ENCODE measurements at places on chromosomes 7 and 10. TPM values are rescaled to one million over a fixed set of nuclear protein-coding genes. Genes with fewer than 3 reads are reported as not detected.

DNA sequence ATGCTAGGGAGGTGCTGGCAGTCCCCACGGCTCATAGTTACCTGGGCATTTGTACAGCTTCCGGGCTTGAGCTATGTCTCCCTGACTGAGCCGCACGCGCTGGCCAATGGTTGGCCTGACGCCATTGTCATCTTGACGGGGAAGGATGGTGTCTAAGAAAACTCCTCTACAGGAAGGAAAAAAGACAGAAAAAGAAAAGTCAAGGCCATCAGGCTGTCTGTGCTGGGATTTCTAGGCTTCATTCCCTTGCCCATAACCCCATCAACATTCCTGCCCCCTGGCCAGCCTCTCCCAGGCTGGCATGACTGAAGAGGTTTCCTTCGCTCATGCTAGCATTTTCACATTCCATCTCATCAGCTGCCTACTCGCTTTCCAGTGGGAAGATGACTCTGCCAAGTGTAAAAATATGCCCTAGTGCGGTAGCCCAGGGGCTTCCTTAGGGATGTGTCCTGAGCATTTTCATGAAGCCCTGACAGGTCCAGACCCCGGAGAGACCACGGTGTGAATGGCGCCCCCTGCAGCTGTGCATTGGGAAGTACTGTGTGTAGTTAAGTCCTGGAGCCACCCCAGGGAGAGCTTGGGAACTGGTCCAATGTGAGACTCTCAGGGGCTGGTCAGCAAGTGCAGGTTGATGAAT lies 54.5 kb upstream of the OPALIN start:
- DNase-seq, result no peak

DNA sequence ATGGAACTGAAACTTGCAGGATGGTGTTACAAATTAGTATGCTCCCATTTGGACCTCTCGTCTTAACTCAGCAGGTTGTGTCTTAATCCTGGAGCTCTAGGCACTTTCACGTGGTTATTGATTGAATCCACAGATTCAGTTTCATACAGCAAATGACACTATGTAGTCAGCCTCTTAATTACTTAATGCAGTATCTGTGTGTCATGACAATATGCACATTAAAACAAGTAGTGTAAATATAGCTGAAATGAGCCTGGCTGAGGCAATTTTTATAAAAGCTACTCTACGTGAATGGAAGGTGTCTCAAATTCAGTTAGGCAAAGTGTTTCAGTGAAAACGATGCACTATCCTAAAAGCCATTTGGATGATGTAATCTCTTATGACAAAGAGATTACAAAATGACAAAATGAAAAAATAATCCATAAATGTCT lies 86.8 kb downstream of the CD36 start:
- DNase-seq, result no peak

DNA sequence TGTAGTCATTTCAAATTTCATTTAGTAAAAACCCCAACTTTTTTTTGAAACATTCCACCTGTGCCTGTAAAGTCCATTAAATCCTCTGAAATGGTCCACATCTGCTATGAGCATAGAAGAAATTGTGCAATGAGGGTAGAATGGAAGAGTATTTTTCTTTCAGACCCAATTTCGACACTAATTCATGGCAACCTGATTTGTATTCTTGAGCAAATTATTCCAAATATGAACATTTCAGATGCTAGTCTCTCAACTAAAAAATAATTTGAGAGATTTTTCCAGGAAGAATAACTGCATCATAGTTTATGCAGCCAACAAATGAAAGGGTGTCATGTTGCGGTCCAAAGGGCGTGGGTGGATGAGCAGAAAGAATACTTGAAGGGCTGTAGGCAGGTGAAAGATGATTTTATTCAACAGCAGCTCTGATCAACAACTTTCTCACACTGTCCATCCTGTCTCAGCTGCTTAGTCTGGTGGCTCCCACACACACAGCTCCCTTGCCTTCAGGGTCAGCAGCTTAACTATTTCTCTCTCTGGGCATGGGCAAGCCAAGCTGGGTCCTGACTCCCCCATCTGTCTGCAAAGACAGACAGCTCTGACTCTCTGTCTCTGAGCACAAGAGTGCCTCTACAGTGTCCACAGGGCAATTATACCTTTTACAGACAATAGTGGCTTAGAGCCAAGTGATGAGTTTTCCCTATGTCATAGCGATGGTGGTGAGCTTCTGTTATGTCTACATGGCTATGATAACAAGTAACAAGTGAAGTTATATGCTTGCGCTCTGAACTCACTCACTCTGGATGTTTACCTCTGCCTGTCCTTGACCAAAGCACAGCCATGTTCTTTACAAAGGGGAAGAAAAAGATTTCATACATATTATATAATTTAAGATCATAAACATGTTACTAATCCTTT lies 11.5 kb downstream of the STEAP2 start:
- DNase-seq, result no peak

DNA sequence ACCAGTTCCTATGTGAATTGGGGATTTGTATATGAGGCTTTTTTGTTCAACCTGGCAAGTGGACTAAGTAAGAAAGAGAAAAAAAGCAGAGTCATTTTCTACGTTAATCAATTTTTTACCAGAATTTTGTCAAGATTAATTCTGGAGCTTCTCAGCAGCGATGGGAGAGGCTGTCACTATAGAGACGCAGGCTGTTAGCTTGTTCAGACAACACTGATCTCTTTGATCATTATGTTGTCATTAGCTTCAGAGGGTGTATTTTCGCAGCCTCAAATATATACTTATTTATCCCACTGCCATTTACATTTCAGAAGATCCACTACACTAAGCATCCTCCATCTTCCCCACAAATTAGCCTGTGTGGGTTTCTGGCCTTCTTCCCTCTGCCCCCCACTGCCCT lies 196.7 kb upstream of the PFKP start:
- DNase-seq, result no peak

GRCh38 chr7:150323682-150324372 lies 482 bp upstream of the ACTR3C start:
- DNase-seq, result no peak

GRCh38 chr10:58400609-58401008 lies 15.4 kb downstream of the TFAM start:
- DNase-seq, result no peak

DNA sequence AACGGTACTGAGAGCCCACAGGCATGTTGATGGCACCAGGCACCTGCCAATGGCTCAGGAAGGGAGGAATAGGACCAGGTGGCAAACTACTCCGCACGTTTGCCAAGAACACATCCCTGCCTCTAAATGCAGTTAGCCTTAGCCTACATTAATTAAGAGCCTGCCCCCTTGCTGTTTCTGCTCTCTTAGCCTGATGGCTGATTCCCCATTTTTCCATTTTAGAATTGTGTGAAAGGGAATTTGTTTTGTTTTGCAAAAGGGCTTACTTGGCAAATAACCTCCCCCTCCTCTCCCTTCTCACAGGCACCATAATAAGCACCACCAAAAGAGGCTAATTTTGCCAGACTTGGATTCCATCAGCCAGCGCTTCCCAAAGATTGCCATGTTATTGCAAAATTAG lies 1203.2 kb downstream of the SORCS3 start:
- no peak for DNase-seq

GRCh38 chr10:63977329-63977923 lies 456.2 kb downstream of the REEP3 start:
- peak; percentile 68 for DNase-seq

- no peak for DNase-seq
These were observed 3.7 kb upstream of the IFIT1B start for GRCh38 chr10:89373916-89374711.

- no peak for DNase-seq
These were observed 1086.8 kb downstream of the KCNMA1 start for GRCh38 chr10:76550806-76551205.

- DNase-seq, result no peak
These were observed 100.3 kb downstream of the CTBP2 start for GRCh38 chr10:125060026-125060425.

GRCh38 chr10:124674768-124675222 lies 69.4 kb downstream of the FAM53B start:
- DNase-seq, result no peak

GRCh38 chr10:97715259-97715874 lies 1.8 kb downstream of the MARVELD1 start:
- DNase-seq, result no peak

GRCh38 chr7:108030516-108030915 lies 27.6 kb upstream of the LAMB1 start:
- no peak for DNase-seq

DNA sequence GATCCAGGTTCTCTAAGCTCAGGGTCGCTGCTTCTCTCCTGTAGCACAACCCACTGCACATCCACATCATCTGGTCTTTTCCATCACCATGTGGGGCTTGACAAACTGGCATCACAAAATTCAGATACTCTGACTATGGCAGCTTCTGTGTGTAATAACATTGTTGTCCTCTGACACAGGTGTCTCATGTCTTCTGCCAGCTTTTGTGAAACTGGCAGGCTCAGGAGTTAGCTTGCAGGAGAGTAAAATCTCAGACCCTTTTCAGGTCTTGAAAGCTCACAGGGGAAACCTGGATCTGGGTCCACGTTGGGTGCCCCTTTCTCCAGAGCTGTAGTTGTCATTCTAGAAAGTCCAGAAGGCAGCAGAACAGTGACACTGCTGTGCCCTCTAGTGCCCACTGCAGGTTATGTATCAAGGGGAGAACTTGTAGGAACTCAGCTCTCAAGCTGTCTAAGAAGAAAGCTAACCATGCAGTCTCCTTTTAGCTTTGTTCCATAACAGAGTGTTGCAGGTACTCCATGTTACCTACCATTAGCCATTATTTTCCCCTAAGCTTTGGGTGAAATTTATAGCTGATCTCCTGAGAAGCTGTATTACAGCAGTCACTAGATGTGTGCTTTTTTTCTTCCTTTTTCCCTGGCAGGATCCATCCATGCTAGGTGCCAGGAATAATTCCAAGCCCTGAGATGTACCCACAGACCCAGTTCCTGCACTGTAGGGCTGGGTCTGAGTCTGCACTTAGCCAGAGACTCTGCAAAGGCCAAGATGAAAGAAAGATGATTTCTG lies 102.7 kb downstream of the ZNF248 start:
- no peak for DNase-seq

DNA sequence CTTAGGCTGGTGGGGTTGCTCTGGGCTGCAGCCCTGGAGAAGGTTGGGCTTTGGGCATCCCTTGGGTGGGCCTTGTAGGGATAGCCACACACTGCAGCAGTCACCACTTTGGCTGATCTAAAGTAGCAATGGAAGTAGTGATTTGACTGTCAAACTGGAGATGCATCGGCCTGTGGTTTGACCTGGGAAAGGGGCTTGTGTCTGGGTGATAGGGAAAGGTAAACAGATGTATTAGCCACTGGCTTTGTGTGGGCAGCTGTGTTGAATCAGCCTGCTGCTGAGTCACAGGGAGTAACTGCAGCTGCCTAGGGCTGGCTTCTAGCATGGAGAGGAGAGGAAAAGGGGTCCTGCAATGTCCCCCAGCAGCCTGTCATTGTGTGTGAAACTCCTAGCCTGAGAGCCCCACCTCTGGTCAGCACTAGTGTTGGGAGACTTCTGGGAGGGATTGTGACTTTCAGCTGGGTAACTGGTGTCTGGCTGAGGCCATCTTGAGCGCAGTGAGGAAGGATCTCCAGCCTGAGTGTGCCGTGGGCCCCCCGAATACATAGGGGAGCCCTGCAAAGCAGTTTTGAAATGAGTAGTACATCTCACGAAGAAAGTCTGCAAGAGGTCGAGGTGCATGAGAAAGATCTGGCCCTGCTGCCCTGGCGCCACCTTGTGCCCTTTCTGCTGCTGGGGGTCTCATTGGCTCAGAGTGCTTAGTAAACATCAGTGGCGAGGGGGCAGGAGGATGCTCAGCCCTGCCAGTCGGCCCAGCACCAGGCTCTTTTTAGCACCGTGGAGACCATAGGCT lies 117.3 kb downstream of the FANK1 start:
- no peak for DNase-seq

- DNase-seq, result no peak
These were observed 403.1 kb upstream of the C7orf33 start for GRCh38 chr7:148187471-148187870.

The INMT gene
- not detected for total RNA-seq

The CYP2C9 gene
- not detected for total RNA-seq

The AOC1 gene
- total RNA-seq, result not detected

The STAG3 gene
- 23.7 TPM for total RNA-seq

The THSD7A gene
- not detected for total RNA-seq

The NYAP1 gene
- total RNA-seq, result 0.49 TPM

All from activated CD4-positive, alpha-beta T cell treated with anti-CD3 and anti-CD28 coated beads, Interleukin-2, amount 10 ng/mL, durations not matched to agents 24 days and 14 days (primary cell).